ENCODE measurements at places on chromosomes 1 and 21.

DNA sequence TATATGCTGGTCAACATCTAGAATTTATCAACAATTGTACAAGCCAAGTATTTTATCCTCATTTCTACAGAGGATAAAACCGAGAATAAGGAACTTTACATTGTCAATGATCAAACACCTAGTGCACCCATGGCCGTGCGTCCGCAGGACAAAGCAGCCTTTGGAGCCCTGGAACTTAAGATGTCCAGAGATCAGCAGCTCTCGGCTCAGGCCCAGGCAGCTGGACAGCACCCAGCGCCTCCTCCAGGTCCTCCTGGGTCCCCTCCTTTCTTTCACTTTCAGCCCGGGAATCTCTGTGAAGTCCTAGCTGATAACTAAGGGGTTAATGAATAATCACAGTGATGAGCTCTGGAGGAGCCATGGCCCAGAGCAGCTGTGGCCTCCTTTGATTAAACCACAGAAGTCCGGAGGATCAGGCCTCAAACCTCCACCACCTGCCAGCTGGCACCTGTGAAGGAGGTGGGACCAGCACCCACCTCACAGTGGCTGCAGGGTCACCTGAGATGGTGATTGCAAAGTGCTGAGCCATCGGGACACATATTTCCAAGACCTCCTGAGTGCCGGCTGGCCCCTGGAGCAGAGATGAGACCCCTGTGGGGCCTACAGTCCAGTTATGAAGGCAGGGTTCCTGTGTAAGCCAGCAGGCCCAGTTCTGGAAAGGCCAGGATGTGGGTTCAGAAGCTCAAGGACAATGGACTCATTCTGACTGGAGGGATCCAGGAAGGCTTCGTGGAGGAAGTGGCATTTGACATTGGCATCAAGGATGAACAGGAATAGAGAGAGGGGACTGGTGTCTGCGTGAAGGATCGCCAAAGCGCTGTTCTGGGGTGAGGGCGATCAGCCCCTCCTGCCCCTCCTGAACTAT lies 11.6 kb upstream of the SAMD11 start:
- no peak for DNase-seq

DNA sequence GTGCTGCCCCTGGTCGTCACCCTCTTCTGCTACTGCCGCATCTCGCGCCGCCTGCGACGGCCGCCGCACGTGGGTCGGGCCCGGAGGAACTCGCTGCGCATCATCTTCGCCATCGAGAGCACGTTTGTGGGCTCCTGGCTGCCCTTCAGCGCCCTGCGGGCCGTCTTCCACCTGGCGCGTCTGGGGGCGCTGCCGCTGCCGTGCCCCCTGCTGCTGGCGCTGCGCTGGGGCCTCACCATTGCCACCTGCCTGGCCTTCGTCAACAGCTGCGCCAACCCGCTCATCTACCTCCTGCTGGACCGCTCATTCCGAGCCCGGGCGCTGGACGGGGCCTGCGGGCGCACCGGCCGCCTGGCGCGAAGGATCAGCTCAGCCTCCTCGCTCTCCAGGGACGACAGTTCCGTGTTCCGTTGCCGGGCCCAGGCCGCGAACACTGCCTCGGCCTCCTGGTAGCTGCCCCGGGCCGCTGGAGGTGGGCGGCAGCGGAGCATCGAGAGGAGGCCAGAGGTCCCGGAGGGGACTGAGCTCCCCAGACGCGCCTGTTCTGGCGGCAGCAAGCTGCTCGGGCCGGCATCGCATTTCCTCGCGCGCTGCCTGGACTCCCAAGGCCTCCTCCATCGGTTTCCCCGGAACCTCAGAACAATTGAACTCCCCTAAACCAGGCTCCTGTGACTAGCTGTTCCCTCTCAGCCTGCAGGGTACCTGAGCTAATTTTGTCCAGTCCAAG lies 1.1 kb downstream of the GPR25 start:
- DNase-seq: no peak

DNA sequence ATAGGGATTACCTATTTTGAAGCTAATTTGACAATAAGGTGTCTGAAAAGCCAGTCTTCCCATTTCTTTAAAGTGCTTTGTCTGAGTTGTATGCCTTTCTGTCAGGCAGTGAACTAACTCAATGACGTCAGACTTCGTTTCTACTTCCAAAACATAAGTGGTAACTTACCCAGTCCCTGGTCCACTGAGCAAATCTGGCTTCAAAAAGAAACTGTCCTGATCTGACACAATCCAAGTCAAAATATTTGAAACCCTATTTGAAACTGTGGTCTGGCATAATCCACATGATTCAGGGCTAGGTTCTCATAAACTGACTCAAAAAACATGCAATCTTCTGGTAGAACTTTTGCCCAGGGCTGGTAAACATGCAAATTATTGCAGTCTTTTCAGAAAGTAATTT lies 34.0 kb downstream of the DIRAS3 start:
- no peak for DNase-seq

GRCh38 chr1:46423574-46424240 lies 29.6 kb downstream of the FAAH start:
- DNase-seq: no peak

DNA sequence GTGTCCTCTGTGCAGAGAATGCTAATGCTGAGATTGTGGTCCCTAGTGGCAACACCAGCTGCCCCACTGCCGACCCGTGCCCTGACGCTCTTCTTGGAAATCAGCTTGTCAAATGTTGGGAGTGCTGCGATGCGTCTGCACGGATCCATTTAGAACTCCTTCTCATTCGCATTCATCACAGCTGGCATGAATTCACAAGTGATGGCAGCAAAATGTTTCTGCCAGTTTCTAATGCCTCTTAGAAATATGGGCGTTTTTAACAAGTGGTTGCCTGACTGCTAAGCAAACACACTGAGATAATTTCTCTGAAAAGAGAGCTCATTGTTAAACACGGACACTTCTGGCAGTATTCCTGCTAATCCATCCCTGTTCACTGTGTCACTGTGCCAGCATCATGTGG lies 131.9 kb upstream of the KCNJ6 start:
- DNase-seq: no peak

DNA sequence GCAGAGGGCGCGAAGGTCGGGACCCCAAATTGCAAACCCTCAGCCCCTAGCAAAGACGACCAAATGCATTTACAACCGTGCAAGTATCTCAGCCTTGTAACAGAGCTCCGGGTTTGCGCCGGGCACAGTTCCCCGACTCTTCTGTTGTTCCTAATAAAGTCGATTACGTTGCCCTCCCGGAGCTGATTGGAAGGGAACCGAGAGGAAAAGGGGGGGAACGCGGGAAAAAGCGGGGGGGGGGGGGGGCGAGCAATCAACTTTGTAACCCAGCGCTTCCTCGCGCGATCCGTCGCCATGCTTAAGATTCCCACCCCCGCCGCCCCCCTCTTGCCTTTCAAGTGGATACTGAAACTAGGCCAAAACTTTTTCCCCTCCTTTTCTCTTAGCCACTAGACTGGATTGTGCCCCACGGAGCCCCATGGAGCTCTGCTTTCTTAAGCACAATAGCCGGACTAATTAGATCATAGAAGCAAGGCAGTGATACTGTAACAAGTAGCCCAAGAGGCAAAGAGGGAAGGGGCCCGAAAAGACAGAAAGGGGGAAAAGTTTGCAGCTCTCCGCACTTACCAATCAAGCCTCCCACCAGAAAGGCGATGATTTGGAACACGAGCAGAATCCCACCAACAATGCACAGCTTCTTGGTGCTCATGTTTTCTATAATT lies 565 bp downstream of the WLS start:
- DNase-seq: no peak
